Stimulated activated CD4-positive, alpha-beta T cell treated with anti-CD3 and anti-CD28 coated beads, Interleukin-2, amount 100 ng/mL, for 24 hours (primary cell): ENCODE measurements at places on chromosomes 1 and 21.

DNA sequence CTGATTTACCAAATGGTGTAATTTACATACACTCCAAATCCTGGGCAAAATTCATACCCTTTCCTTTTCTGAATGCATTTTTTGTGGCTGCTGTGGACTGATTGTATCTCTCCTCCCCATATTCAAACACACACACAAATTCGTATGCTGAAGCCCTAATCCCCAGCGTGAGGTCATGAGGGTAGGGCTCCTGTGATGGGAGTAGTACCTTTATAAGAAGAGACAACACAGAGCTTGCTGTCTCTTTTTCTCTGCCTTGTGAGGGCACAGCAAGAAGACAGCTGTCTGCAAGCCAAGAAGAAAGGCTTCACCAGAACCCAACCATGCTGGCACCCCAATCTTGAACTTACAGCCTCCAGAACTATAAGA lies 24.4 kb downstream of the DUSP10 start:
- no peak for DNase-seq

GRCh38 chr1:180498594-180498993 lies 3.8 kb downstream of the ACBD6 start:
- no peak for DNase-seq

DNA sequence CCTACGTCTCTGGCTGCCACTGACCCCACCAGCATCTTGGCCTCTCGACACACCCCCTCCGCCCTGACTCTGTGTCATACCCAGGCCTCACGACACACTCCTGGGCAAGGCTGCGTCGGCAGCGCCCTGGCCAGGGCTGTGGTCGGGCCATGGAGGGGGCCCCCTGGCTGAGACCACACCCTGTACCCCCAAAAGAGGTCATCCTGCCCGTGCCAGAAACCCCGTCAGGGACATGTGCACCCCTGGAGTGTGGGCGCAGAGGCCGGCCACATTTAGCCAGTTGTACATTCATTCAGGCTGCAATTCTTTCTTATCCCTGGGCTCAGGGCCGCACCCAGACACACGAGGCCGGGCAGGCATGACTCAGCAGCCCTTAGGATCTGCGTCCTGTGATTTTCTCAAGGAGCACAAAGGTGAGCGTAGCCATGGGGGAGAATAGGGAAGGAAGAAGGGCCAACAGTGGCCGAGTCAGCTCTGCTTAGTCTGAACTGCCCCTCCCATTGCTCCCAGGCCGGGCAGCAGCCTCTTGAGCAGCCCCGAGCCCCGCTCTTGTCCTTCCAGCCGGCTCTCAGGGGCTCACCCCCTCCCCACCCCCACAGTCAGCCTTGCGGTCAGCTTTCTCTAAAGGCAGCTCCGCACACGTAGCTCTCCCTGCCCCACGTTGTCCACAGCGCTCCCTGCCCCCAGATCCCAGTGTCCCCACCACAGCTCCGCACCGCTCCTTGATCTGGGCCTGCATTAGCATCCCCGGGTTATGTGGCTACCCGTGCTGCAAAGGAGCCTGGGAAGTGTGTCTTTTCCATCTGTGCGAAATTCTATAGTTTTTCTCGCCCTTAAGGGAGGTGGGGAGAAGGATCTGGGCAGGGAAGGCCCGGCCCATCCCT lies 7.9 kb downstream of the CSTB start:
- DNase-seq = no peak

DNA sequence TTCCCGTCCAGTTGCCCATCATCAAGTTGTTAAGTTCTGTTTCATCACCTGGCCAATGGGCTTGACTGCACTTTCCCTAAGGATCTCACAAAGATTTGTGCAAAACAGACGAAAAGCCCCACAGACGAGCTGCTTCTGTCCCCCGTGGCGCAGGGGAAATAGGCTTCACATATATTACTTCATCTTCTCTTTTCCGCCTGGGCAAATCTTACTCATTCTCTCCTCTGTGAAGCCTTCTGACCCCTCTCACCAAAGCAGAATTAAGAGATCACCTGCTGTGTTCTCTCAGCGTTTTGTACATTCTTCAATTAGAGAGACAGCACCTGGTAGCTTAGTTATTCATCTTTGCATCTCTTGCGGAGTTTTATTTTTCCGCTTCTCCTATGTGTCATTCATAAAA lies 129.8 kb downstream of the IGSF21 start:
- no peak for DNase-seq

GRCh38 chr1:217333939-217334338 lies 297.0 kb downstream of the GPATCH2 start:
- DNase-seq = no peak

- DNase-seq = no peak
Observed at GRCh38 chr1:23576338-23577055, 17.2 kb upstream of the ID3 start.

- no peak for DNase-seq
Observed at GRCh38 chr1:182563095-182563494, 26.0 kb downstream of the RNASEL start.

DNA sequence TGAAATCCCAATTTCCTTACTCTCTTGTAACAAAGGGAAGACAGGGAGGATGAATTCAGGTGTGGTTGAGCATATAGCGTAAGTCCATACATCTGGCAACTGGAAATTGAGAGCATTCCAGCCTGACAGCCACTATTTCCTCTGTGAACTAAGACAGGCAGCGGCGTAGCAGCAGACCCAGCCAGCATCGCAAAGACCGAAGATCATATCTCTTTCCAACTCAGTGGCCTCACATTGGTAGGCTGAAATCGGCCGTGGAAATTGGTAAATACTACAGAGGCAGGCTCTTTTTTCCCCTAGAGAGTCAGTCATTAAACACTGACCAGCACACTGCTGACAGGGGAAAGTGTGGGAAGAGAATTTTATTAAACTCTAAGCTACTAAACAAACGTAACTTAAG lies 43.4 kb downstream of the TARBP1 start:
- no peak for DNase-seq

GRCh38 chr1:12184008-12184681 lies 17.4 kb downstream of the TNFRSF1B start:
- DNase-seq = no peak

DNA sequence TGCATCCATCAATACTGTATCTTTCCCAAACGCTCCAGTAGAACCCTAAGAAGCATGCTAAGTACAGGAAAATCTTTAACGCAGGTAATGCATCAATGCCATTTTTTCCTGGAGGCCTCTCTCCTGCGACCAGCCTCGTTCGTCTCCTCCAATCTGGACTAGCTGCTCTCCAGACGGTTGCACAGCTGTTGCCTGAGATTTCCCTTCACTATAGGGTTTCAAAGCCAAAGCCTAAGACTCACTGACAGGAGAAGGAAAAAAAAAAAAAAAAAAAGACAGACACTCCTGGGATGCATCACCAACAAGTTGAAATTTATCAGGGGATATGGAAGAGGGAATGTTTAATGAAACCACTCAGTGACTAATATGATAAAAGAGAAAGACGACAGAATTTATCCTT lies 93.0 kb downstream of the APP start:
- no peak for DNase-seq

GRCh38 chr1:166127003-166127402 lies 39.8 kb downstream of the FAM78B start:
- no peak for DNase-seq

GRCh38 chr21:36877741-36878140 lies 88.7 kb downstream of the HLCS start:
- no peak for DNase-seq

- peak; percentile 69 for DNase-seq
Observed at GRCh38 chr1:32992489-32993323, 28.1 kb upstream of the RNF19B start.

GRCh38 chr1:46393510-46393909 lies 607 bp upstream of the FAAH start:
- DNase-seq = no peak

- no peak for DNase-seq
Observed at GRCh38 chr1:100834777-100835660, 59.6 kb downstream of the EXTL2 start.

- DNase-seq = no peak
Observed at GRCh38 chr1:162347281-162347680, 29.4 kb downstream of the SPATA46 start.

DNA sequence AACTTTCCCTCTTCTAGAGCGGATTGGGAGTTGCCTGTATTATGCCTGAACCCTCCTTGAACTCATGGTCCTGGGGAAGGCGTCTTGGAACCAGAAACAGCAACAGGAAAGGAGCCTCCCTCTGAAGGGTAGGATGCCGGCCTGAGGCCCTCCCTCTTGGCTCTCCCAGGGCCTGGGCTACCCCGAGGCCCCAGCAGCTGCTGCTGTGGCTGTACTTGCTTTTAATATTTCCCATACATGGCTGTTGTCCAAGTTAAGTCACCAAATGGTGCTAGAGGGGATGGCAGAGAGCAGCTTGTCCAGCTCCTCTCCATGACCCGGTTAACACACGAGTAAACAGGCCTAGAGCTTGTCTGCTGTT lies 10.5 kb downstream of the CHRNB2 start:
- DNase-seq = no peak

DNA sequence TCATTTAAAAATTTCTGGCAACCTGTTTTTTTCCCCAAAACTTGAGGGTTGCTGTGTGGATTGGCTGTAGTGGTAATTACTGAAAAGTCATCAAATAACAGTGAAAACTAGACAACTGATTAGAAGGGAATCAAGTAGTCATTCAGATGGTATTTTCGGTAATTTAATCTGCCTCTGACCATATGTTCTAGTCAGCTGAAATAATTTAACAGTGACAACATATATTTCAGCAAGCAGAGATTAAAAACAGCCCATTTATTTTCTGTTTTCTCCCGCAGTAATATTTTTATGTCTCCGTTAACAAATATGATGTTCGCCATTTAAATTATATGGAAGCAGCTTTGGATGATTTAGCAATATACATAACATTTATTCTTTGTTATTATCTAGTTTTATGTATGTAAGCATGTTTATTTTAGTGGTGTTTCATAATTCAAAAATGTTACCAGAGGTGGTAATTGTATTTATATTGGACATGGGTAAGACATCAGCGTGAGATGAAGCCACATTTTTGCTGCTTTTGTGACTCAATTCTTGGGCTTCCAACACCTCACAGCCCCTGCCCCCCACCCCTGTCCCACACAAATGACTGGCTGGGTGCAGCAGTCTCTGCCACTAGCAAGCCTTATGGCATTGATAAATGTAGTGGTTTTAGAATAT lies 104.4 kb downstream of the GALNT2 start:
- DNase-seq = no peak

- DNase-seq = no peak
Observed at GRCh38 chr21:45611939-45612664, 31.4 kb upstream of the PCBP3 start.

DNA sequence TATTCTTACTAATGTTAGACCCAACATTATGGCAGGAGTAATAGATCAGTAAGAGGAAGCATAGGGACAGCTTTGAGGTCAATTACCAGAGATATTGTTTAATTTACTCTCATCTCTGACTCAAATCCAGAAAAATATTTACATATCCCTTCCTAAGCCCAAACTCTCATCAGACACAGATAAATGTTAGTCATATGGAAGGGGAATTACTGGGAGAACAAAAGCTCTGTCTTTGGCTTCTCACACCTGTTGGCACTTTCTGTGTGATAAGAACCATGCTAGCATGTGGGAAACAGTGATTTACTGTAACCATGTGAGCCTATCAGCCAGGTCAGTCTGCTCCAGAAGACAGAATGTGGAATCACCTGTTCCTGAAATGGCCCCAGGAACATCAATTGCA lies 72.4 kb downstream of the DUSP10 start:
- DNase-seq = no peak

DNA sequence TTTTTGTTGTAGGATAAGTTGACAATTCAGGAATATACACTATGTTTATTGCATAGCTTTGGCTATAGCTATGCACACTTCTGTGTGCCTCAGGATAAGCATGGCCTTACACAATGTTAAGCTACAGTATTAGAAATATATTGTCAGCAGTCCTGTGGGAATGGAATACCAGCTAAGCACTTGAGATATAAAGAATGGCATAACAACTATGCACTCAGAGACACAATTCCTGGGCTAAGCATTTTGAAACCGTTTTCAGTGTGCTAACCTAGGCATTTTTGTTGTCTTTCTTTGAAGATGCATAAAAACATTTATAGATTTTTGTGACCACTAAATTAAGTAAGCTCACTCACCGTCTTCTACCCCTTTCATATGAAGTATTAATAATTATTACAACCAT lies 46.8 kb downstream of the TMPRSS15 start:
- DNase-seq = no peak

- DNase-seq = no peak
Observed at GRCh38 chr1:241992734-241993133, 6.2 kb downstream of the MAP1LC3C start.

DNA sequence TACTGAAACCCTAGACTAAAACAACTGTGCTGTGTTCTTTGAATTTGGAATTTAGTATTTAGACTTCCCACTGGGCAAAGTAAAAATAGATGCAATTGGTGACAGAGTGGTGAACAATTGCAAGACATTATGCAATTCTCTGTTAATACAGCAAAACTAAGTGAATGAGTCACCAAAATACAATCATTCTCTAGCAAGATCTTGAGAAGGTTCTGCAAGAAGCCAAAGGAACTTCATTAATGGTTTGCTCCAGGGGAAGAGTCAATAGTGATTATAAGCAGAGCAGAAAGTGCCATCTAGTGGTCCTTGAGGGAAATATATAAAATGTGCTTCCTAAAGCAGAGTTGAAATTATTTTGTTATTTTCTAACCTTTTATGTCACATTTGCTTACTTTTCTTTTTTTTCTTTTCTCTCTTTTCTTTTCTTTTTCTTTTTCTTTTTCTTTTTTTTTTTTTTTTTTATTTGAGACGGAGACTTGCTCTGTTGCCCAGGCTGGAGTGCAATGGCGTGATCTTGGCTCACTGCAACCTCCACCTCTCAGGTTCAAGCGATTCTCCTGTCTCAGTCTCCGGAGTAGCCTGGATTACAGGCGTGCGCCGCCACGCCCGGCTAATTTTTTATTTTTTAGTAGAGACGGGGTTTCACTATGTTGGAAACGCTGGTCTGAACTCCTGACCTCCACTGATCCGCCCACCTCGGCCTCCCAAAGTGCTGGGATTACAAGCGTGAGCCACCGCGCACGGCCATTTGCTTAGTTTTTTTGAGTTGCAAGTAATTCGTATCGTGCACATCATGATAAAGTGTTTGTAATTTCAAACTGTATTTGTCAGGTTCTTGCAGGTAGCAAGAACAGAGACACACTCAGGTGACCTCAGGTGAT lies 99.2 kb downstream of the CTH start:
- DNase-seq = no peak

- DNase-seq = no peak
Observed at GRCh38 chr1:19367584-19368041, 55.5 kb downstream of the SLC66A1 start.

DNA sequence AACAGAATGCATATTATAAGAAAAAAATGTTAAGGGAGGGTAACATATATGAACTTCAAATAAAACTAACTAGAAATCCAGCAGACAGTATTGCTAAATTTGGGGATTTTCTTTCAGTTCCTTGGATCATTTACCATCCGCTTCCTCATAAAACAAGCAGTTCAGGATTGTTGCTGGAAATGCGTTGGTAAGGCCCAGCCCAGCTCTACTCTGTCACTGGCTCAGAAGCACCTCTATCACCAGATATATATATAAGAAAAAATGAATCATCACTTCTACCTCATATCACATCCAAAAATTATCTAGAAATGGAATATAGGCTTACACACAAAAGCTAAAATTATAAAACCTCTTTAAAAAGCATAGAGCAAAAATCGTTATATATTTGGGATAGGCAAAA lies 28.2 kb upstream of the COG2 start:
- no peak for DNase-seq
